ENCODE measurements at places on chromosomes 5 and 9. TPM values are rescaled to one million over a fixed set of nuclear protein-coding genes. Genes with fewer than 3 reads are reported as not detected.

IFNB1 gene
- total RNA-seq = not detected

RNF208 gene
- 5.0 TPM for total RNA-seq

PAPPA gene
- total RNA-seq = 0.10 TPM

YIPF5 gene
- total RNA-seq = 46.6 TPM

LIX1 gene
- total RNA-seq = not detected

TTC16 gene
- 4.3 TPM for total RNA-seq

ORM2 gene
- total RNA-seq = not detected

RNF183 gene
- total RNA-seq = not detected

SH3RF2 gene
- not detected for total RNA-seq

STK10 gene
- 272 TPM for total RNA-seq

ZDHHC11 gene
- total RNA-seq = 7.7 TPM

All from activated naive CD4-positive, alpha-beta T cell treated with anti-CD3 and anti-CD28 coated beads, Interleukin-2, amount 10 ng/mL, durations not matched to agents 5 hours and 36 hours (primary cell).